ENCODE measurements at places on chromosomes 5 and 9. TPM values are rescaled to one million over a fixed set of nuclear protein-coding genes. Genes with fewer than 3 reads are reported as not detected.

The HTR4 gene
- polyA plus RNA-seq: 2.3 TPM

The SLC36A2 gene
- not detected for polyA plus RNA-seq

The CAMK4 gene
- polyA plus RNA-seq: 0.08 TPM

The GPSM1 gene
- 6.9 TPM for polyA plus RNA-seq

The SOWAHA gene
- 9.5 TPM for polyA plus RNA-seq

The PPP1R26 gene
- 3.3 TPM for polyA plus RNA-seq

The IFNE gene
- polyA plus RNA-seq: not detected

The HACD4 gene
- 5.4 TPM for polyA plus RNA-seq

The GABRG2 gene
- not detected for polyA plus RNA-seq

The OBP2B gene
- polyA plus RNA-seq: not detected

- DNase-seq: no peak
Measured at GRCh38 chr9:109875495-109876129, 95.6 kb downstream of the PALM2AKAP2 start.

DNA sequence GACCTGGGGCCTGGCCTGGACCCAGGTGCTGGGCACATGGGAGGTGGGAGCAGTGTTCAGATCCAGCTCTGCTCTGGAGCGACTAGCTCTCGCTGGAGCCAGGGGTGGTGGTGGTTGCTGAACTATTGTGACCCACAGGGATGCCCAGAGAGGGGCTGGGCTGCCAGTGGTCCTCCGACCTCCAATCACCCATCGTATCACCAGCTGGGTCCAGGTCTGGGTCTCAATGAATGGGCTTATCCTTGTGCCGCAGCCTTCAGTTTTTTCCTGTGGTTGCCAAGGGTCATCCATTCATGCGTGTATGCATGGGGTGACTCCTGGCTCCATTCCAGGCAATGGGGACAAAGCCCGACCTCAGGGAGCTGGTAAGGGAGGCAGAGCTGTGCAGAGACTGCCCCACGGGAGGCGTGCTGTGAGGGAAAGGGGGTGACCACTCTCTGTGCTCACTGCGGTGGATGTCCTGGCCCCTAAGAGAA is 68.6 kb upstream of the RNF130 start:
- DNase-seq: peak; percentile 61

- DNase-seq: no peak
Measured at GRCh38 chr5:92019376-92019990, 636.4 kb upstream of the ARRDC3 start.

DNA sequence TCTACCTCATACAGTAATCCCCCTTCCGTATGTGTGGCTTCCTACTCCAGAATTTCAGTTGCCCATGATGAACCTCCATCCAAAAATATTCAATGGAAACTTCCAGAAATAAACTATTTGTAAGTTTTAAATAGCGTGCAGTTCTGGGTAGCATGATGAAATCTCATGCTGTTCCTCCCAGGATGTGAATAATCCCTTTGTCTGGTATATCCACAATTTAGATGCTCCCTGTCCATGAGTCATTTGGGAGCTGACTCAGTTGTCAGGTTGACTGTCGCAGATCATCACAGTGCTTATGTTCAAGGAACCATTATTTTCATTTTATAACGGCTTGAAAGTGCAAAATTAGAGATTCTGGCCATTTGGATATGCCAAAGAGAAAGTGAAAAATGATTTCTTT is 290.1 kb upstream of the CDH9 start:
- no peak for DNase-seq

DNA sequence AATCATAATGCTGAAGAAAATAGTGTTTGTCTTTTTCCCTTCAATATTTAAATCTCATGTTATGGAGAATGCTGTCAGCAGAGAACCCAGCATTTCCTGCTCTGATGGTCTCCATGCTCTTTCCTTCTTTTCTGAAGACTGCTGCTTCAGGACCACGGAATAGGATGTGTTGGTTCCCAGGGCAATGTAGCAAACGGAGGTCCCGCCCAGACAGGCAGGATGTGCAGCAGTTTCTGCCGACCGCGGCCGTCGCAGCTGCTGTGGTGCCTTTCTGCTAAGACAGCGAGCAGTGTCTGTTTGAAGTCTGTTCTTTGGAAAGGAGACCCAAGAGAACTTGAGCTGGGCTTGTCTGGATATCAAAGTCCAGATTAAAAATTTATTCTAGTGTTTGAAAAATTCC is 654.3 kb downstream of the CCDC171 start:
- peak; percentile 66 for DNase-seq

DNA sequence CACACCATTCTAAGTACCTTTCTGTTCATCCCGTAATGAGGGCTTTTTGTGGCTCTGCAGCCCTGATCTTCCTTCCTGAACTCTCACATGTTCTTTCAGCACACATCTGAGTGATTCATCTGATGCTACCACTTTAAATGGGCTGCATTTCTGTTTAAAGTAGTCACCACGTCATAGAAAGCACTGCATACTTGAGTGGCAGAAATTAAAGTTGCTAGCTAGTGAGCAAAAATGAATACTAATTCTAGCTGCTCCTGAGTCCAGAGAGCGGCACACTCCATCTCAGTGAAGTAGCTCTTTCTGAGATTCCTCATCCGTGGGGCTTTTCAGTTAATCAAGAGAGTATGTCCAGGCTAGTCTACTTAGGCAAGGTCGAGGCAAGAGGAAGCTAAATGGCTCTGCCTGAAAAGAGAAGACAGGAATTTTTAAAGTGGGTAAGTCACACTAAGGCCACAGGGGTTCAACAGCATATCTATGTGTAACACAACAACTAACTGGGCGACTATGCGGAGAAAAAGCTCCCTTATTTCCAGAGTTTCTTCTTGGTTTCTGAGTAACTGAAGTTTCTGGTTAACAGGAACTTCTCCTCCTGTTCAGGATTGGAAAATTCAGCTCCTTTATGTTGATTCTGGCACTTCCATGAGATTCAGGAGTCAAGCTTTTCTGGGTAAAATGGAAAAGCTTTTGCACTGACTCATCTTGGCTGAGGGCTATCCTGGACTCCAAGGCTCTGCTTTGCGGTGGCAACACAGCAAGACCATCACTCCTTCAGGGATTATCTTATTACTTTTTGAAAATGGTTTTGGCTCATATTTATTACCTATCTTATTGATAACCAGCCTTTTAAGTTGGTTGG is 109.5 kb downstream of the TAF11L14 start:
- DNase-seq: no peak

GRCh38 chr9:87062746-87063145 is 115.4 kb upstream of the GAS1 start:
- DNase-seq: no peak

DNA sequence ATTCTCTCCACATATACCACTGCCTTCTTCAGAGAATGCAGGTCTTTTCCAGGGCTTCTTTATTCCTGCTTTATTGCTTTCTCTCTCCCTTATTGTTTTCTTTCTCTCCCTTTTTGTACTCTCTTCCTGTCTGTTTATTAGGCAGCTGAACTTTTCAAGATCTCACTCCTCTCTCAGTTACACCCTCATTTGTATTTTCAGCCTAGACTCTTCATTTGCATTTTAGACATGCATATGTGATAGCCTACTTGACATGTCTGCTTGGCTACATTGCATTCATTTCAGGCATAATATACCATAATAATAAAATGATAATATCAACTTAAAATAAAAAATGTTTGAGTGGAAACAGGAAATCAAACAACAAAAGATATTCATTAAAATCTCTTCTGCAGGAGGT is 377.9 kb upstream of the TNC start:
- DNase-seq: no peak

GRCh38 chr5:22541037-22541436 is 312.1 kb downstream of the CDH12 start:
- DNase-seq: no peak

DNA sequence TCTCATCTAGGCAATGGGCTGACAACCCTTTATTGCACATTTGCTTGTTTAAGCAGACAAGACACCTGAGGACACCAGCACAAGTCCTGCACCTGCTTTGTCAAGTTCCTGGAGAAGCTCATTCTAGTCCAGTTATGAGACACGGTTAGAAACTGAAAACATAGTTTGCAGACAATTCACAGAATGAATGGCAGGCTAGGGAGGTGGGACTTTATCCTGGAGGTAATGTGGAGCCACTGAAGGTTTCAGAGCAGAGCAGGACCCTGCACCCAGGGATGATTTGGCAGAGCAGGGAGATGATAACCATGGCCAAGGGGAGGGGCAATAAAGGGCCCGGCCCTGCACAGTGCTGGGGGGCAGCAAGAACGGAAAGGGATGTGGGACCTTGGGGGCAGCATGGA is 50.7 kb upstream of the SLC25A51 start:
- DNase-seq: no peak

DNA sequence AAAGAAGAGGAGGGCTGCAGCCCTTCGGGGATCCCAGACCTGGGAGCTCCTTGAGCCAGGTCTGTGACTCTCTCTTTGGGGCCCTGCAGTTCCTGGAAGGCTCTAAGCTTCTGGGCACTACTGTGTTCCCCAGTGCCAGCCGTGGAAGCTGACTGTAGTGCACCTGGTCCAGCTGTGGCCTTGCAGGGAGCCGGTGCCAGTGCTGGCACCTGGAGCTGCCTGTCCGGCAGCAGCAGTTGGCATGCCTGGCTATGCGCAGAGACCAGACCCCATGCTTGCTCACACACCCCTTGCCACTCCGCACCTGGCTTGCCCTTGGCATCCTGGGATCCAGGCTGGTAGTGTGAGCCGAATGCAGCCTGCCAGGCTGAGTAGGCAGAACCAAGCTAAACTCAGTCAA is 91.0 kb upstream of the PUM3 start:
- DNase-seq: no peak

- no peak for DNase-seq
Measured at GRCh38 chr9:77957652-77958051, 74.0 kb downstream of the GNAQ start.

DNA sequence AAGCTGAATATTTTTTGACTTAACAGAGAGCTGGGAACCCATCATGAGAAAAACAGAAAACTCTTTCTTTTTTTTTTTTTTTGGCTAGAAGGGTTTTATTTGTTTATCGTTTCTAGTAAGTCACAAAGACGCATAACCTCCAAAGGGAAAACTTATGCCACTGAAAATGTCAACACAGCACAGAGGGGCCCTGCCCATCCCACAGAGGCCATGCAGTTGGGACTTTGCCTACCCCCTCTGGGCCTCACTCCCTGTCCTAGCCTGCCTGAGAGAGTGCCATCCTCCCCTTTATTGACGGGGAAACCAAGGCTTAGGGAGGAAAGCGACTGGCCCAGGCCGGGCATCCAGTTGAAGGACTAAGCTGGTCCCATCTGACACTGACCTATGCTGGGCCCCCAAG is 74.7 kb downstream of the VAV2 start:
- no peak for DNase-seq

DNA sequence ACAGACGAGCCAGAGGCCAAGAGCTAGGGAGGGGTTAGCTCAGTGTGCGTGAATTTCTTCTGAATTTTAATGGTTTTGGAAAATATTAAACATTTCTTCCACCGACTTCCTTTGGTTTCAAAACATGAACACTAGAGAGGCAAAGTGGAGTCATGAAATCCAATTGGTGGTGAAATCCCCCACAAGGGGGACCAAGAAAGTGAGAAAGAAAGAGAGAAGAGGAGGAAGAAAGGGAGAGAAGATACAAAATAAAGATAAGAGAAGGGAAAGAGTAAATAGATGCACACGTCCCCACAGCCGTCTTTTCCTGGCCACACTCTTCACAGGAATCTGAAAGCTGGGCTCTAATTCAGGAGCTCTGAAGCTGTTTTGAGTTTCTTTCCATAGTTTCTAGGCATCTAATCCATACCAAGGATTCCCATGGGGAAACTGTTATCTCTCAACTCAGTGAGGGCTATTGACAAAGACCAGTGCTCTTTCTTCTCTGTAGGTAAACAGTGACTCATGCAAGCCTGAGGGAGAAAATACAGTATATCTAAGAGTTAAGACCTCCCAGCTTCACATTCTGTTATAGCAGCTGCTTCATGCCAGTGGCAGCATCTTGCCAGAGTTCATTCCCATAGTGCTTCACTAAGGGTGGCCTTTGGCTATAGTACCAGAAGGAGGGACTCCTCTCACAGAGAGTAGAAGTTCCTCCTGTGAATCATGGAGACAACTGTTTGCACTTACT is 115.8 kb upstream of the LIFR start:
- DNase-seq: no peak

DNA sequence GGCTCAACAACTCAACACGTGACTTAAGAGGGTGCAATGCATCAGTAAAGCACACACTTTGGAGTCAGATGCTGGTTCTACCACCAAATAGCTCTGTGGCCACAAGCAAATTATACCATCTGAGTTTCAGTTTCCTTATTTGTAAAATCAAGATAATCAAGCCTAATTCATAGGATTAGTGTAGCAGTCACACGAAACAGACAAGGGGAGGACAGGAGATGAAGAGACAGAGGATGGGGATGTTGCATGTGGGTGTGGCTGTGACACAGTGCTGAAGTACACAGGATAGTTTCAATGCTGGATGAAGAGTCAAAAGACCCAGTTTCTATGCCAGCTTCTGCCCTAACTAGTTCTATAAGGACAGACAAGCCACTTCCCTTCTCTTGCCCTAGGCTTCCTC is 60.2 kb downstream of the SPOCK1 start:
- DNase-seq: no peak

- no peak for DNase-seq
Measured at GRCh38 chr9:121989010-121989409, 104.1 kb downstream of the TTLL11 start.

DNA sequence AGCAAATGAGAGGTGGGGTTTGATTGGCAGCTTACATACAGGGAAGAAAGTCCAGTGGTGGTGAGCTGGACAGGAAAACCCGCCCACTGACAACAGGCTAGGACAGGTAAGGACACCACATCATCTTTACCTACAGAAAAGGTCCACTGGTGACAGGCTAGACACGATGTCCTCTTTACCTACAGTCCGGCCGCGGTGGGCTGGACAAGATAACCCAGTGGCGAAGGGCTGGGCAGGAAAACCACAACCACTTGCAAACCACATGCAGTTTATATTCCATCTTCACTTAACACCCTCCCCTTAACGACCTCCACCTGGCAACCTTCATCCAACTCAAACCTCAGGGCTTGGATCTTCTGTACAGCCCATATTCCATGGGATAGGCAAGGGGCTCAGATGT is 5.0 kb upstream of the NIPAL4 start:
- no peak for DNase-seq

DNA sequence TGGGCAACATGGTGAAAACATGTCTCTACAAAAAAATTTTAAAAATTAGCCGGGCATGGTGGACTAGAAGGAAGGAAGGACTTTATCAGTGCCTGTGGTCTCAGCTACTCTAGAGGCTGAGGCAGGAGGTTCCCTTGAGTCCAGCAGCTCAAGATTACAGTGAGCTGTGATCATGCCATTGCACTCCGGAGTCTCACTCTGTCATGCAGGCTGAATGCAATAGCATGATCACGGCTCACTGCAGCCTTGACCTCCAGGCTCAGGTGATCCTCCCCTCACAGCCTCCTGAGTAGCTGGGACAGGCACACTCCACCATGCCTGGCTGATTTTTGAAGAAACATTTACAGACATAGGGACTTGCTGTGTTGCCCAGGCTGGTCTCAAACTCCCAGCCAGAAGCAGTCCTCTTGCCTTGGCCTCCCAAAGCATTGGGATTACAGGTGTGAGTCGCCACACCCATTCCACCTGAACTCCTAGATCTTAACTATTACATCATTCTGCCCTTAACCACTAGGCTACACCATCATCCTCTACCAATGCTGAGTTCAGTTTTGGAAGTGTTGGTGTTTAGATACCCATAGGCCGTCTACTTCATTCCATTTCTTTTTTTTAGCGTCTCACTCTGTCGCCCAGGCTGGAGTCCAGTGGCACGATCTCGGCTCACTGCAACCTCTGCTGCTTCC is 2.0 kb upstream of the URM1 start:
- DNase-seq: no peak

- DNase-seq: no peak
Measured at GRCh38 chr9:27157097-27157496, 48.1 kb downstream of the TEK start.

GRCh38 chr5:111447099-111447498 is 65.2 kb downstream of the STARD4 start:
- DNase-seq: no peak
